Activated naive CD4-positive, alpha-beta T cell treated with Interleukin-2 at 50 U/mL for 16 hours (primary cell): ENCODE measurements at places on chromosomes 4 and X.

- DNase-seq = peak; percentile 43
Observed at GRCh38 chr4:112523008-112523721, 7.2 kb upstream of the NEUROG2 start.

- peak; percentile 41 for DNase-seq
Observed at GRCh38 chrX:69163936-69164741, 1.1 kb downstream of the PJA1 start.

GRCh38 chrX:64976673-64977040 is 407 bp upstream of the ZC4H2 start:
- DNase-seq = no peak

DNA sequence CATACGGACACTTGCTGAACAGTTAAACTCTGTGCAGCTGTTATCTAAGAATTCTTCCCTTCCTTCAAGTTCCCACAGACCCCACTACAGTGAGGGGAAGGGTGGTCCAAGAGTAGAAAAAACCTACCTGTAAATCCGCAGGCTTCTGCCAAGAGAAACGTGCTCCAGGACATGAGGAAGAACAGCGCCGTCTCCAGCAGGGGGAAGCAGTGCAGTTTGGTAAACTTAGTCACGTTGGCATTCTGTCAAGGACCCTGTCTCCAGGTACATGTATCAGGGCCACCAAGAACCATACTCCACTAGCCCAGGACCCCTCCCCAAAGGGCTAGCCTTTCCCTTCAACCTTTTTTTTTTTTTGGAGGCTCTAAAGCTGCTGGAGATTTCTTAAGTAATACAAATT is 79.9 kb downstream of the CHST7 start:
- DNase-seq = no peak

DNA sequence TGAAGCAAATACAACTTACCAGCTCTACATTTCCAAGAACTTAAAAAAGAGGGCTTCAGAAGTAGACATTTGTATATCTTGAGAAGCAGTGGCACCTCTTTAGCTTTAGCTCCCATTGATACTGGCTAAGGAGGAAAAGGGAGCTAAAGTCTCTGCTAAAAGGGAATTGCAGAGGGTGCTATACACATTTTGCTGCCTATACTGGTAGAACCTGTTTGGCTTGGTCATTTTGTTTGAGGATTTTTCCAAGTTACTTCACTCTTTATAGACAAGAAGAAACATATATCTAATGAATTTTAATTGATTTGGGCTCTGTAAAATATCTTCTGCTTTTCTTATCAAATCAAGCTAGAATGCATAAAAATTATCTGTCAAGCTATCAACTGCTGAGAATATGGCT is 11.8 kb downstream of the PAPSS1 start:
- no peak for DNase-seq

DNA sequence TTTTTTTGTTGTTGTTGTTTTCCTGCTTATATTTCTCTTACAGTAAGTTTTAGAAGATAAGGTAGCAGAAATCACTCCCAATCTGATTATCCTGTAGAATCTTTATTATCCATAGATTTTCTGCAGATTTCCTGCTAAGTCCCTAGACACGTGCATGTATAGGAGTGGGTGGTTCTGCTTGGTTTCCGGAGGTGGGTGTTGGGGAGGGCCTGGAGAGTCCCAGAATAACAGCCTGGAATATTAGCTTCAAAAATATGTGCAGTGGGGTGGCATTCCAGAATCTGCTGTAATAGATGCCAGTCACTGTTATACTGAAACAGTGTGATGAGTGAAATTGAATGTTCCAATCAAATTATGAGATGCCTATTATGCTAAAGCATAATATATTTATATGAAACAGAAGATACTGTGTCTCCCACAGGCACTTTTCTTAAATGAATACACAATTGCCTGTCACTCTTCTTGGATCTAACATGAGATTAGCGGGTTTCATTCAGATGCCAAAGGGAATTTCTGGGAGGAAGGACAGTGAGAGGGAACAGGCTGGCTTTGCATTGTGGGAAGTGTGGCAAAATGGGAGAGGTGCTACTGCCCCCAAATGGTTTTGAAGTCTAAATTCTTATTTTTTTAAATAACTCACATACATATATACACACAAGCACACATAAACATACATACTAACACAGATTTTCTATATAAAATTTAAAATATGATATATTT is 37.6 kb downstream of the C4orf50 start:
- DNase-seq = no peak

DNA sequence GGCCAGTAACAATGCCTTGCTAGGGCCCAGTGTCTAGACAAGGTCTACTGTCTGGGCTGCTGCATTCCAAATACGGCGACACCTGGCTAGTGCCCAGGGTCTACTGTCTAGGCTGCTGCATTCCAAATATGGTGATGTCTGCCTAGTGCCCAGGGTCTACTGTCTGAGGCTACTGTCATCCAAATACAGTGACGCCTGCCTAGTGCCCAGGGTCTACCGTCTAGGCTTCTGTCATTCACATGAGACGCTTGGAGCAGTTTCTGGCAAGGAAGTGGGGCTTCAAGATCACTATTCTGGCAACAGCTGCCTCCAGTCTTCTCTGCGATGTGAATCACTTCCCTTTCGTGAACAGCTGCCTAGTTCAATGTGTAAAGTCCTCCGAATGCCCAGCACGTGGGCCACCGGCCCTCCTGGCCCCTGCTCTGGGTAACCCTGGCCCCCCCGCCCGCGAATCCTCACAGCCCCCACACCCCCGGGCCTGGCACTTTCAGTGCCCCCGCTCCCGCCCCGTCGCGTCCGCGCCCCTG is 12.7 kb downstream of the ACOX3 start:
- no peak for DNase-seq

GRCh38 chr4:24858026-24858425 is 54.8 kb downstream of the CCDC149 start:
- DNase-seq = no peak

GRCh38 chr4:102569200-102569599 is 68.0 kb downstream of the NFKB1 start:
- no peak for DNase-seq

DNA sequence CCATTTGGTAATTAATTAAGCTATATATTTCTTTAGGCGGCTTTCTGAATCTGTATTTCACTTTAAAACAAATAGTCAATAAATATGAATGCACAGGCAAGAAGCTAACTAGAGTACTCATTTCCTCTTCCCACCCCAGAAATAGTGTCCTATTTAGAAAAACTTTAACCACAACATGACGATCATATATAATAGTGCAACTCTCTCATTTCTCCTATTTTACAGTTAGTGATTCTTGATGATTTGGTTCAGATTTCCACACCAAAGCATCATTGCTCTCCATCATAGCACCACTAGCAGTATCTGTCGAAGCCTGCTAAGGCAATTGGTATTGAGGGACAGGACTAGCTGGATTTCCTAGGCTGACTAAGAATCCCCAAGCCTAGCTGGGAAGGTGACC is 184.0 kb upstream of the GALNTL6 start:
- DNase-seq = no peak

DNA sequence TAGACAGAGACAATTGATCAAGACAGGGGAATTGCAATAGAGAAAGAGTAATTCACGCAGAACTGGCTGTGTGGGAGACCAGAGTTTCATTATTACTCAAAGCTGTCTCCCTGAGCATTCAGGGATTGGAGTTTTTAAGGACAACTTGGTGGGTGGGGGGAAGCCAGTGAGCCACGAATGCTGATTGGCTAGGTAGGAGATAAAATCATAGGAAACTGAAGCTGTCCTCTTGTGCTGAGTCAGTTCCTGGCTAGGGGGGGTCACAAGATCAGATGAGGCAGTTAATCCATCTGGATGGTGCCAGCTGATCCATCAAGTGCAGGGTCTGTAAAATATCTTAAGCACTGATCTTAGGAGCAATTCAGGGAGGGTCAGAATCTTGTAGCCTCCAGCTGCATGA is 358.6 kb downstream of the GPM6A start:
- DNase-seq = no peak

GRCh38 chr4:80307774-80308465 is 27.6 kb upstream of the CFAP299 start:
- no peak for DNase-seq

DNA sequence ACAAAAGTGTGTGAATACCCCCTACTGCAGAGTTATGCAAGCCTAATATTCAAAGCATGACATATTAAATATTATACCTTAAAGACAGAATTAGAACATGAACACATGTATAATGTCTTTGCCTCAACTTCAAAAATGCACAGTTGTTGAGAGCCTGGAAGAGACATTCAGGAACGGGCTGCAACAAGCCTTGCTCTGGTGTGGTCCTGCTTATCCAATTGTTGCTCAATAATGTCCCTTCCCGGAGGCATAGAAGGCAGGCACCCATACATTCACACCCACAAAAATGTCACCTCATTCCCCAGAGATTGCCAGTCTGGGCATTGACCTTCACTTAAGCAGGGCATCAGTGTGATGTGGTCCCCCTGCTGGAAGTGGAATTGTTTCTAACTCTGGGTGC is 238.8 kb downstream of the CBR4 start:
- DNase-seq = no peak

GRCh38 chr4:13088726-13089658 is 395.1 kb downstream of the RAB28 start:
- no peak for DNase-seq

DNA sequence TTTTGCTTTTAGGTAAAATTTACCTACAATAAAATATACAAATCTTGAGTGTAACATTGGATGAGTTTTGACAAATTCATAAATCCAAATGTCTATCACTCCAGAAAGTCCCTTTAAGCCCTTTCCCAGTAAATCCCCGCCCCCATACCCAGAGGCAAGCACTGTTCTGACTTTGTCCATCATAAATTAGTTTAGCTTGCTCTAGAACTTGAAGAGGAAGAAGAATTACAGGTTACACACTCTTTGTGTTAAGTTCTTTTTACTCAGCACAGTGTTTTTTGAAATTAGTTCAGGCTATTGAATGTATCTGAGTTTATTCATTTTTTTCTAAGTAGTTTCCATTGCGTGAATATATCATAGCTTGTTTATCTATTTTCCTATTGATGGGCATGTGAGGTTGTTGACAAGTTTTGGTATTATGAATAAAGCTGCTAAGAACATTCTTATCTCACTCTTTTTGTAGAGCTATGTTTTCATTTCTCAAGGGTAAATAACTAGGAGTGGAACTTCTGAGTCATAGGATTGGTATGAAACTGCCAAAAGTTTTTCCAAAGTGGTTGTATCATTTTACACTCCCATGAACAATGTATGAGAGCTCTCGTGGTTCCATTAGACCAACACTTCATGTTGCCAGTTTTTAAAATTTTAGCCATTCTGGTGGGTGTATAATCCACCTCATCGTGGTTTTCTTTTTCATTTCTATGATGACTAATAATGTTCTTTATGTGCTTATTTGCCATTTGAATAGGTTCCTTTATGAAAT is 22.4 kb upstream of the HPSE start:
- peak; percentile 45 for DNase-seq

GRCh38 chr4:162836773-162837172 is 329.9 kb downstream of the NAF1 start:
- no peak for DNase-seq

GRCh38 chr4:67934628-67935027 is 28.7 kb downstream of the TMPRSS11A start:
- DNase-seq = no peak
